ENCODE measurements at places on chromosomes 12 and 14. TPM values are rescaled to one million over a fixed set of nuclear protein-coding genes. Genes with fewer than 3 reads are reported as not detected.

DNA sequence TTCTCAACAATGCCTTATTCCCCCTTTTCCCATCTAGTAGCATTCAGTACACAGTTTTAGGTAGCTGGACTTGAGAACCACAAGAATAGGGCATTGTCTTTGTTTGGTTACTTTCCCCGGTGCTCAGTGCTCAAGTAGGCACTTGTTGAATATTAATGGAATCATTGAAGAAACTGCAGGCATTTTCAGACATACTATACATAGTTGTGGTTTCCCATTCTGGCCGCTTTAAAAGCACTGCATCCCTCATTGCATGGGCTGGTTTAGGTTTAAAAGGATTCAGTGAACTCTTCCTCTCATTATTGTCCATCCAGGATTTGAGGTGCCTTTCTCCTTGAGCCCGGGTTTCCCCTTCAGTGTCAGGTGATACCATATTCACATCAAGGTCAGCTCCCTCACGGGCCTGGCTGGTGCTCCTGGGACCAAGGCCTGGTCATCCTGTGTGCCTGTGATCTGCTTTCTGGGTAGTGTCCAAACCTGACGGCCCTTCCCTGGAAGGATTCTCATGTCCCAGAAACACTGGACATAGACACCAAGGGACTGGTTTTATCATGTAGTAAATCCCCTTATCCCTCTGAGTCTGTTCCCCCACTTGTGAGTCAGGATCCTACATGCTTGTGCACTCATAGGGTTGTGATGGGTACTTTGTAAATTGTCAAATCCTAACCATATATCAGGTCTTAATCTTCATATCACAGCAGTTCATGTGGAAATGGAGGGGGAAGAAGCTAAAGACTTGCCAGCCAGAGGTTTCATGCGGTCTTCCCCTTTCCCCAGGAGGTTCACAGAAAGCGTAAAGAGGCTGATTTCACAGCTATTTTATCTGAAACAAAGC, 7.4 kb downstream of the TCP11L2 start:
- no peaks in the 10 kb centered on the region for H3K27me3 ChIP-seq
- H3K27ac ChIP-seq, result no peak overlapping the region
- no peak overlapping the region for H3K4me3 ChIP-seq
- H3K36me3 ChIP-seq, result peaks cover 8% of the 10 kb centered on the region
- no peak for DNase-seq

GRCh38 chr12:94133964-94134795, 14.2 kb upstream of the PLXNC1 start:
- no peaks in the 10 kb centered on the region for H3K27me3 ChIP-seq
- no peaks in the 10 kb centered on the region for H3K36me3 ChIP-seq
- H3K4me1 ChIP-seq, result no peaks in the 10 kb centered on the region

DNA sequence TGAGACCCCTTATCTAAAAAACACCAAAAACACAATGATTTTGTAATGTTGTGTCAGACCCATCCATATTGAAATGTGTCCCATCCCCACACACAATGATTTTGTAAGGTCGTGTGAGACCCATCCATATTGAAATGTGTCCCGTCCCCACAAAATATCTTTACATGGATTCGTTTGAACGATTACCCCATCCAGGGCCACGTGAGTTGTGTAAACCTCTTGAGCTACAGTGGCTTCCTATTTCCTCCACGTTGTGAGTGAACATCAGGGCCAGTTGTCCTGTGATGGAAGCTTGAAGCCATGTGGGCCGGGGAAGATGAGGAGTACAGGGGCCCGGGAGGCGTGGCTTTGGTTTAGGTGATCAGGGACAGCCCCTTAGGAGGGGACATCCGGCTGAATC, 27.0 kb upstream of the ULK1 start:
- H3K4me1 ChIP-seq, result no peaks in the 10 kb centered on the region
- no peak overlapping the region for H3K27ac ChIP-seq
- no peak for DNase-seq

DNA sequence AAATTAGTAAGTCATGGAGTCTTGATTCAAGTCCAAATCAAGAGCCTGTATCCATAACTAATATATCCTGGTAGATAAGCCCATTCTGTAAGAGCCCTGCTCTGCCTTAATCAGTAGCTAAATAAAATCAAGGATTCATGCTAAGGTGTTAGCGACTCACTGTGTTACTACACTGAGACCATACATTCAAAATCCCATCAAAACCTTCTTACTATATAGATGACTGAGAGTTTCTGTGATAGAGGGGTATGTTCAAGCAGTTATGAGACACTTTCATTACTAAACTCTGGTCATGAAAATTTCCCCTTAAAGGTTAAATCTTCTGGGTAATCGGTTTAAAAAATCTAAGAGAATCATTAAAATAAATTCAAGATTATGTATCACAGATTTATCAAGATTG, 78.5 kb downstream of the MDGA2 start:
- no peaks in the 10 kb centered on the region for H3K36me3 ChIP-seq
- no peaks in the 10 kb centered on the region for H3K27me3 ChIP-seq
- no peak for DNase-seq
- no peaks in the 10 kb centered on the region for H3K4me1 ChIP-seq

Gene PPFIA2
- 2.9 TPM for total RNA-seq

Gene TAS2R50
- total RNA-seq, result 1.4 TPM

GRCh38 chr12:52832985-52833905, 866 bp downstream of the KRT79 start:
- no peak for DNase-seq
- H3K4me3 ChIP-seq, result no peak overlapping the region
- H3K4me1 ChIP-seq, result no peaks in the 10 kb centered on the region
- H3K27me3 ChIP-seq, result no peaks in the 10 kb centered on the region

DNA sequence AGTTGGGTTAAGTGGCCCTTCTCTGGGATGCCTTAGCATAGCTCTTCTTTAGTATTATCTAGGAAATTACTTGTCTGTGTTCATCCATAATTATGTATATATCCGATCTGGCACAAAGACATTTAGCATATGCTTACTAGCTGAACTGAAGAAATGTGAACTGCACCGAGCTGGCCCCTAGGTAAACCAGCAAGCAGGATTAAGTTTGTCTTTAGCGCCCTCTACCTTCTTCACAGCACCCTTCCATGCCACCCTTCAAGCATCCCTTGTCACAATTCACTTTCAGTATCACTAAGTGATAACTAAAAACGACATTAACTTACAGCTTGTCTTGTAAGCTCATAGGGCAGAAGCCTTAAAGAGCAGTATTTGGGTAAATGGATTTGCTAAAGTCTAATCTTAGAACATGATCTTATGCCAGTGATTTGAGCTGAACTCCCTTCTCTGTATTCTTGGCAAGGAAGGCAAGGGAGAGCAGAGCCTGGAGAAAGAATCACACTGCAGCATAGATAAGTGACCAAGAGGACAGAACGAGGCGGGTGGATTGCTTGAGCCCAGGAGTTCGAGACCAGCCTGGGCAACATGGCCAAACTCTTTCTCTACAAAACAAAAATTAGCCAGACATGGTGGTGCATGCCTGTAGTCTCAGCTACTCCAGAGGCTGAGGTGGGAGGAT, 2.6 kb upstream of the HAL start:
- H3K27ac ChIP-seq, result no peak overlapping the region
- no peak for DNase-seq
- peaks cover 29% of the 10 kb centered on the region for H3K36me3 ChIP-seq
- H3K27me3 ChIP-seq, result no peaks in the 10 kb centered on the region
